ENCODE measurements at places on chromosomes 11 and 22. TPM values are rescaled to one million over a fixed set of nuclear protein-coding genes. Genes with fewer than 3 reads are reported as not detected.

Gene SLCO2B1
- total RNA-seq, result not detected

Gene GRAP2
- 65.5 TPM for total RNA-seq

Gene DDI1
- total RNA-seq, result not detected

Gene AGBL2
- 2.9 TPM for total RNA-seq

Gene OR51B5
- not detected for total RNA-seq

Gene PRG3
- total RNA-seq, result not detected

Gene KCTD14
- total RNA-seq, result 0.50 TPM

Gene DEFB131B
- total RNA-seq, result not detected

Gene TSGA10IP
- total RNA-seq, result not detected

DNA sequence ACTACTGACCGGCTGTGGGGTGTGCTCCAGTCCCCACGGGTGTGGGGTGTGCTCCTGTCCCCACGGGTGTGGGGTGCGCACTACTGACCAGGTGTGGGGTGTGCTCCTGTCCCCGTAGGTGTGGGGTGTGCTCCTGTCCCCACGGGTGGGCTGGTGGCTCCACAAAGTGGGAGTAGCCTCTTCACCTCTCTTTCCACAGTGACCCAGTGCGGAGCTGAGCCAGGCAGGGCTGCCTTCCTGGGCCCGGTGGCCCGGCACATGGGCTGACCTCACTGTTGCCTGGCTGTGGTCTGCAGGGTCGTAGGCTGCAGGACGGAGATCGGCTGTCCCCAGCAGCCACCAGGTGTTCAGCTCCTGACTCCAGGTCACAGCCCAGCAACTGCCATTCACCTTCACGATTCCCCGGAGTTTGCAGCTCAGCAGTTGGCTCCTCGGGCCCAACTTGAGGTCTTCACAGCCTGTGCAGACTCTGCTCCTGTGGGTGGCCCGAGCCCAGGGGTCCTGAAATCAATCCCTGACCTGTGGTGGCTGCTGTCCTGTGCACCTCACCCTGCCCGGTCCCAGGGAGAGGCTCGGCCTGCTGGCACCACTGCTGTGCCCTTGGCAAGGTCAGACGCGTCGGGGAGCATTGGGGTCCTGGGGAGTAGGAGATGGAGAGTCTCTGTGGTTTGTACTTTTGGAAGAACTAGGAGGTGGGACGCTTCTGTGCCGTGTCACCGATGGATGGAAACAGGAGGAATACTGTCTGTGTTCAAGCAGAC is 414.3 kb downstream of the TBC1D22A start:
- no peaks in the 10 kb centered on the region for H3K27me3 ChIP-seq
- H3K36me3 ChIP-seq, result peaks cover 36% of the 10 kb centered on the region
- H3K4me1 ChIP-seq, result no peaks in the 10 kb centered on the region
- no peak for DNase-seq
- H3K27ac ChIP-seq, result no peak overlapping the region
- no peak overlapping the region for H3K4me3 ChIP-seq

DNA sequence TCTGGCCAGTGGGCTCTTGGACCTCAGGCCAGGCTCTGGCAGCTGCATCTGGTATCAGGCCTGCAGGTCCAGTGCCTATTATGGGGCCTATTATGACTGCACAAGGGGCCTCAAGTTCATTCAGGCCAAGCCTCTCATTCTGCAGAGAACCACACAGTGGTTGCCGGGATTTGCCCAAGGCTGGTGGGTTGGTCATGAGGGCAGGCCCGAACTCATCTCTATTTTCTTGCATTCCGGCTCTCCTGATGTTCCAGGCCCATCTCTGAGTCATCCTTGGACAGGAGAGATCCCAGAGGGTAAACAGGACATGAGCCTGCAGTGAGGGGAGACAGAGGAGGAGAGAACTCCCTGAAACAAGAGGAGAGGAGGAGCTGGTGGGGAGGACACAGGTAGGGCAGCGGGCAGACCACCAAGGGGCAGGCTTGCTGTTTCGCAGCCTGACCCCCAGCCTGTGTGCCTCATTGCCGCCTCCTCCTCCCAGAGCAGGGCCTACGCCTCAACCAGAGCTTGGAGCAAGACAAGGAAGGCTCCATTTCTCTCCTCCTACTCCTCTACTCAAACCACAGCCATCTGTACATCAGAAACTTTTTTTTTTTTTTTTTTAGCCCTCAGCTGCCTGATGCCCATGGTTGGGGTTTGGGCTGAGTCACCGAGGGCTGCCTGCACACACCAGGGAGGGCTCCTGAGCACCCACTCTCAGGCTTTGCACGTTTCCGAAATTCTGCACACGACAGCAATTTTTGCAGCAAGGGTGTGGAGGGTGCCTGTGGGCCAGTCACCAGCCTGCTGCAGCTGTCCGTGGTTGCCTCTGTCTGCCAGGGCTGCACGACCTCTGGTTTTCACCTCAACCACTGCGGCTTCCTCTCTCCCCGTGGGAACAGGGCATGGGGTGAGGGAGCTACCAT is 12.7 kb upstream of the TREH start:
- DNase-seq, result peak; percentile 72
- peak overlapping the region; percentile 8 for H3K27ac ChIP-seq
- peak overlapping the region; percentile 14 for H3K4me3 ChIP-seq
- peaks cover 8% of the 10 kb centered on the region for H3K27me3 ChIP-seq
- no peaks in the 10 kb centered on the region for H3K36me3 ChIP-seq
- H3K4me1 ChIP-seq, result peaks cover 58% of the 10 kb centered on the region

- H3K27me3 ChIP-seq, result no peaks in the 10 kb centered on the region
- H3K4me3 ChIP-seq, result no peak overlapping the region
- peak overlapping the region; percentile 13 for H3K27ac ChIP-seq
These were observed 26.8 kb downstream of the MIAT start for GRCh38 chr22:26684168-26684567.

DNA sequence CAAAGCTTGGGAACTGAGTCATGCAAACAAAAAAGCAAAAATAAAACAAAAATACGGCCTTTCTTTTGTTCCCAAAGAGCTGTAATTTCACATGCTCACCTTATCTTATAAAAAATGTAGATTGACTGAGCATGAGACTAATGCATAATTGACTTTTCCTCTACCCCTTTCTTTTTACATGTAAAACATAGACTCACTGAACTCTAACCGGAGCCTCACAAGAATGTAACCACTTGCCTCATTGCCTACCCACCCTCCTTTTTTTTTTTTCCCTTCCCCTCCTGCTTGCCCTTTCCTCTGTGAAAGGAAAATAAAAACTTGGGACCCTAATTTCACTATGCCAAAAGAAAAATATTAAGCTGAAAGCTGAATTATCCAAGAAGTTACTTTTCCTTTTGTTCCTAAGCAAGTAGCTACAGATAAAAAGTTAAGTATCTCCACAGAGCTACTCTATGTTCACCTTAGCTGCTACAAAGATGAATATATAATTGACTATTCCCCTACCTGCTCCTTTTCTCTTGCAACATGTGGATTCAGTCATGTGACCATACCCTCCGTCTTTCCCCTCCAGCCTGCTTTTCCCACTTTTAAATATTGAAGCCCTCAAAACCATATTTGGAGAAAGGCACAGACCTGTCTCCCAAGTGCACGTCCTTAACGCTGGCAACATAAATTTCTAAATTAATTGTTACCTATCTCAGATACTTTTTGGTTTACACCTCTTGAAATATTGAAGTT is 39.6 kb upstream of the WEE1 start:
- H3K4me3 ChIP-seq, result no peak overlapping the region
- no peaks in the 10 kb centered on the region for H3K27me3 ChIP-seq
- no peak overlapping the region for H3K27ac ChIP-seq
- no peak for DNase-seq
- H3K4me1 ChIP-seq, result no peaks in the 10 kb centered on the region
- H3K36me3 ChIP-seq, result no peaks in the 10 kb centered on the region

- H3K27me3 ChIP-seq, result no peaks in the 10 kb centered on the region
- peak overlapping the region; percentile 78 for H3K4me3 ChIP-seq
- peak; percentile 61 for DNase-seq
- peaks cover 84% of the 10 kb centered on the region for H3K4me1 ChIP-seq
These were observed 6.3 kb downstream of the CD44 start for GRCh38 chr11:35145271-35145670.

DNA sequence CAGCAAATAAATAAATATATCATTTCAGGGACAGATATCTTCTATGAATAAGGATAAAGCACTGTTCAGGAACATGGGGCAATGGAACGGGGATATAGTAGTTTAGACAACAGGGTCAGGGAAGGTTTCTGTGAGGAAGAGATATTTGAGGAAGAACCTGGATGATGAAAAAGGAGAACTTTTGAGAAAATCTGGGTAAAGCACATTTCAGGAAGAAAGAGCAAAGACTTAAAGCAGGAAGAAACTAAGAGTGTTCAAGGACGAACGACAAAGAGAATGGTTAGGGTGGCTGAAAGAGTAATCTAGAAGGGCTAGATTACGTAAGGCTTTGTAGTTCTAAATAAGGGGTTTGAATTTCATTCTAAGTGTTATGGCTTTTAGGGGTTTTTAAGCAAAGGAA is 12.7 kb downstream of the DDI1 start:
- H3K27me3 ChIP-seq, result no peaks in the 10 kb centered on the region
- no peaks in the 10 kb centered on the region for H3K4me1 ChIP-seq
- DNase-seq, result no peak
- no peak overlapping the region for H3K4me3 ChIP-seq

GRCh38 chr11:92711926-92712325 is 257.5 kb upstream of the MTNR1B start:
- no peaks in the 10 kb centered on the region for H3K27me3 ChIP-seq
- DNase-seq, result no peak
- H3K27ac ChIP-seq, result no peak overlapping the region
- no peak overlapping the region for H3K4me3 ChIP-seq
- H3K36me3 ChIP-seq, result no peaks in the 10 kb centered on the region

- peaks cover 25% of the 10 kb centered on the region for H3K4me1 ChIP-seq
- peaks cover 15% of the 10 kb centered on the region for H3K36me3 ChIP-seq
- no peak overlapping the region for H3K27ac ChIP-seq
- peak overlapping the region; percentile 48 for H3K4me3 ChIP-seq
These were observed 9.3 kb downstream of the SLC25A1 start for GRCh38 chr22:19169002-19169946.

- no peak overlapping the region for H3K4me3 ChIP-seq
- H3K4me1 ChIP-seq, result peaks cover 40% of the 10 kb centered on the region
- no peak for DNase-seq
- H3K27me3 ChIP-seq, result no peaks in the 10 kb centered on the region
These were observed 65.4 kb upstream of the CRTAM start for GRCh38 chr11:122772945-122773344.

- H3K36me3 ChIP-seq, result peaks cover 27% of the 10 kb centered on the region
- H3K27ac ChIP-seq, result peak overlapping the region; percentile 81
- peak; percentile 87 for DNase-seq
- H3K4me3 ChIP-seq, result peak overlapping the region; percentile 82
- no peaks in the 10 kb centered on the region for H3K27me3 ChIP-seq
- H3K4me1 ChIP-seq, result peaks cover 4% of the 10 kb centered on the region
These were observed 11.6 kb upstream of the RNH1 start for GRCh38 chr11:518463-519202.

GRCh38 chr11:57646194-57646798 is 3.4 kb downstream of the YPEL4 start:
- peaks cover 44% of the 10 kb centered on the region for H3K4me1 ChIP-seq
- no peak for DNase-seq
- peaks cover 59% of the 10 kb centered on the region for H3K27me3 ChIP-seq
- no peak overlapping the region for H3K27ac ChIP-seq
- H3K36me3 ChIP-seq, result no peaks in the 10 kb centered on the region
- no peak overlapping the region for H3K4me3 ChIP-seq

DNA sequence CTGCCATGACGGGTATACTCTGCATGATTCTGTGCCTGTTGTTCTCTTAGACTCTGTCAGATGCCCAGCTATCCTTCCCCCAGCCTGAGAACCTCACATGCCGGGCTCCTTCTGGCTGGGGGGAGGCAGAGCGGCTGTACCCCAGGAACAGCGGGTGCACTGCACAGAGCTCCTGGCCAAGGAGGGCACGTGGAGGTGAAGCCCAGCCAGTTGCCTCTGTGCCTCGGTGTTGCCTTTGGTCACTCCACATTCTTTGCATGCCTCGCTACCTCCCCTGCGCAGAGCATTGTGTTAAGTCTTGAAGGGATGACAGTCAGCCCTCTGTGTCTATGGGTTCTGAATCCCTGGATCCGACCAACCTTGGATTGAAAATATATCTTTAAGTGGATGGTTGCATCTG is 77.7 kb downstream of the FEZ1 start:
- no peak overlapping the region for H3K4me3 ChIP-seq
- no peaks in the 10 kb centered on the region for H3K36me3 ChIP-seq
- DNase-seq, result no peak
- no peaks in the 10 kb centered on the region for H3K4me1 ChIP-seq
- H3K27ac ChIP-seq, result no peak overlapping the region
- H3K27me3 ChIP-seq, result no peaks in the 10 kb centered on the region

GRCh38 chr11:14132312-14132711 is 169.8 kb downstream of the SPON1 start:
- DNase-seq, result no peak
- peaks cover 2% of the 10 kb centered on the region for H3K36me3 ChIP-seq
- H3K27ac ChIP-seq, result no peak overlapping the region
- no peaks in the 10 kb centered on the region for H3K4me1 ChIP-seq
- H3K27me3 ChIP-seq, result no peaks in the 10 kb centered on the region

DNA sequence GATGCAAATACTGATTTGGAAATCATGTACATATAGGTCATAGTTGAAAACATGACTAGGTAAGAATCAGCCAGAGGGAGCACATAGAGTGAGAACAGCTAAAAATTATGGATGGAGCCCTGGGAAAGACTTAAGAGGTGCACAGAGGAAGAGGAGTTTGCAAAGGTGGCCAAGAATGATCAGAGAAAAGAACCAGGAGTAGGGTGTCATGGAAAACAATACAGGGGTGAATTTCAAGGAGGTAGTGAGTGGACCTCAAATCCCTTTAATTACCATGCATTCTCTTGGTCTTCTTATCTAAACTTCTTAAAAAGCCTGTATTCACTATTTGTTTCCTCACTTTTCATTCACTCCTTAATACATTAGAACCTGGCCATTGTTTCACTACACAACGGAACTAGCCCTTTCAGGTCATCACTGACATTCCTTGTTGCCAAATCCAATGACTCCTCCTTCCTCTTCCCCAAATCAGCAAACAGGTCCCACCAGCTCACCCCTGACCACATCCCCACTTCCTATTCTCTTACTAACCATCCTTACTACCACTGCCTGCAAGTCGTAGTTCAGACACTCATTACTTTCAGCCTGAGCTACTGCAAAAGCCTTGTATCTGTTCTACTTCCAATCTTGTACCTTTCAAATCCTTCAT is 22.6 kb downstream of the BUD13 start:
- H3K4me3 ChIP-seq, result no peak overlapping the region
- H3K27ac ChIP-seq, result no peak overlapping the region
- H3K36me3 ChIP-seq, result peaks cover 14% of the 10 kb centered on the region
- no peaks in the 10 kb centered on the region for H3K27me3 ChIP-seq

GRCh38 chr11:109971184-109971523 is 122.0 kb upstream of the ZC3H12C start:
- H3K27me3 ChIP-seq, result peaks cover 28% of the 10 kb centered on the region
- peaks cover 21% of the 10 kb centered on the region for H3K4me1 ChIP-seq
- H3K27ac ChIP-seq, result peak overlapping the region; percentile 73
- H3K4me3 ChIP-seq, result peak overlapping the region; percentile 9
- no peaks in the 10 kb centered on the region for H3K36me3 ChIP-seq

All from activated naive CD8-positive, alpha-beta T cell treated with anti-CD3 and anti-CD28 coated beads for 36 hours (primary cell).